CD8-positive, alpha-beta memory T cell (primary cell): ENCODE measurements at places on chromosomes 5 and 9.

DNA sequence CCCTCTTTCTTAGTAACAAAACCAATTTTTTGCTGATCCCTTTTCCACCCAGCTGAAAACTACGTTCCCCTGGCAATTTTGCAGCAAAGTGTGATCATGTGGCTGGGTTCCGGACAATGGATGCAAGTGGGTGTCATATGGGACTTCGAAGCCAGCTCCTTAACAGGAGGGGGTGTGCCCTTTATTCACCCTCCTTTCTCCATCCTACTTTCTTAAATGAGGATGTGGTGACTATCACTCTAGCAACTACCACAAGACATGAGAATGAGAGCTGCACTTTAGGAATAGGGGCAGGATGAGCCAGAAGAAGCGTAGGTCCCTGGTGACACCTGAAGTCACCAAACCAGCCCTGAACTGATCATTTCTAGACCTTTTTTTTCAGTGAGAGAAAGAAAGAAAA is 58.9 kb downstream of the IRF1 start:
- no peak for DNase-seq

- DNase-seq = no peak
Observed at GRCh38 chr9:76044266-76044819, 153.9 kb downstream of the PCSK5 start.

- DNase-seq = peak; percentile 42
Observed at GRCh38 chr9:72038890-72039410, 21.5 kb downstream of the C9orf57 start.

DNA sequence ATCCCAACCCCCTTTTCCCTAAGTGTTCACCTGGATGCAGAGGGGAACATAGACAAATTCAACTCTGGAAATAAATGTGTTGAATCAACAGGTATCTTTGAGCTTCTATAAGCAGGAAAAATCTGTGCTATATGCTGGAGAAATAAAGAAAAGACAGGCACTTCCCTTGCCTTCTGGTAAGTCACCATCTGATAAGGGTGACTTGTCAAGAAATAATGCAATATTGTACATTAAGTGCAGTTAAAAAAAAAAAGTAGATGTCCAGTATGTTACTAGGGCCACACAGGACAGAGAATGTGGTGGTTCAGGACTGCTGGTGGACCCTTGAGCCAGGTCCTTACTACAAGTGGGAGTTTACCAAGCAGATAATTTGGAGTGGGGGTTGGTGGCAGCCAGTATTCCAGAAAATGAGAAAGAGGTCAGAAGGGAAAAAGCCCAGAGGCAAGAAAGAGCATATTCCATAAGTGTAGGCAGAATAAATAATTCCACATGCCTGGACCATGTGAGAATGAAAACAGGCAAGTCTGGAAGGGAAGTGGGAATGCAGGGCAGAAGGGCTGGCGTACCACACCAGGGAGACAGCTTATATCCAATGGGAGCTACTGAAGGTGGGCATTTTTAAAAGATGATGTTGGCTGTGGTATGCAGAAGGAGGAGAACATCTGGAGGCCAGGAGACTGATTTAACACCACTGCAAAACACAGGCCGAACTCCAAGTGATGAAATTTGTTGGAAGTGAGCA is 209.9 kb downstream of the SEMA5A start:
- DNase-seq = no peak

- no peak for DNase-seq
Observed at GRCh38 chr9:31027678-31028077, 1356.8 kb upstream of the ACO1 start.

DNA sequence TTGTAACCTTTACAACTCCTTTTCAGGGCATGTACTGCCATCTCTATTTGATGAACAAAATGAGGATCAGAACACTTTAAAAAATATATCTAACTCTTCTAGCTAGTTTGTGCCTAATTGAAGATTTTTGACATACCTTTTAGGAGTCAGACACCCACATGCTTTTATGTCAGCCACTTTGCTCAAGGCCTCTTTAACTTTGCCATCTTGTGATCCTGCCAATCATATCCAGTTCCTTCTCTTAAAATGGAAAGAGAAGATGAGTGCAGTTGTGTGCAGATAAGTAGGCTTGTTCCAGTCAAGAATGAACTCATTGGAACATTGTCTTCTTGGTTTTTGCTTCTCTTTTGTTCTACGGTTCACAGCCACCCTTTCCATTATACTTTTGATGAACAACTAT is 425.6 kb upstream of the TNC start:
- DNase-seq = no peak

GRCh38 chr5:142939006-142939405 is 168.8 kb downstream of the ARHGAP26 start:
- no peak for DNase-seq

- DNase-seq = no peak
Observed at GRCh38 chr5:173020643-173021042, 35.5 kb upstream of the CREBRF start.

DNA sequence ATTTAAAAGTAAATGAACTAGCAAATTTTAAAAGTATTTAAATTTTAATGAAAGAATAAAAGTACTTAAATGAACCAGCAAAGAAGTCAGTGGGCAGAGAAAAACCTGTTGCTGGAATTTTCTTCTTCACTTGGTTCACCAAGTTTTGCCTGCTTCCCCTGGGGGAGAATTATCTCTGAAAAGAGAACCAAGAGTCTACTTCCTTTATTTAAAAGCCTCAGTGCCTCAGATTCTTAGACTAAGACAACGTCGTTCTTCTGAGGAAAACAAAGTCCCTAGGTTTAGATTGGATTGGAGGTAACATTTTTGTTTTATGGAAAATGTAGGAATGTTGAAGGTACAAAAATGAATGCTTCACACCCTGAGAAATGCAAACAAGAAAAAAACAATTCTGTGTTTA is 7.4 kb upstream of the KLF4 start:
- no peak for DNase-seq

DNA sequence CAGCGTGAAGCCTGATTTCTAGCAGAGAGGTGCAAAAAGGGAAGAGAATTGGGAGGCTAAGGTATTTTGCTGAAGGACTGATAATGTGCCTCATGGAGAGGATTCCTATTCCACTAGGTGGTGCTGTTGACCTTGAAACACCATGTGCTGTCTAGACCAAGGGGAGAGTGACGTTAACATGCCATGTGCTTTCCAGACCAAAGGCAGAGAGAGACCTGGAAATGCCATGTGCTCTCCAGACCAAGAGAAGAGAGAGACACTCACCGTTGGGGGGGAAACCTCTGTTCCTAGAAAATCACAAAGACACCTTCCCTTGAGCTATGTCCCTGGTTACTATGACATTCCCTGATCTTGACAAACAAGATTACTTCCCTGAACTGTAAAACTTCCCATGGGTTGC is 286.0 kb upstream of the TUSC1 start:
- no peak for DNase-seq

DNA sequence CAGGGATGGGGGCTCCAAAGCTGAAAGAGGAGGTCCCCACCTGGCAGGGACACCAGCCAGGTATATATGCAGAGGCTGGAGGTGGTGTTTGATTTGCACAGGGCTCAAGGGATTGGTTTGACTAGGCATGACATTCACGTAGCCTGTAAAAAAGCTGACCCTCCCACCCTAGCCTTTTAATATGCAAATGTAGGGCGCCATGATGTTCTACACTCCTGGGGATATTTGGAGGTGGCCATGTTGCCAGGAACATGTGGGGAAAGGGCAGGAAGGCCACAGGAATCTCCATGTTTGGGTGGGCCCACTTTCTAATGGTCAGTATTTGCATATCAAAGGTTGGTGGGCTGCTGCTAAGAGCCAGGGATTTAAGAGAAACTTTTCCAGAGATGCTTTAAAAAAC is 12.0 kb upstream of the THG1L start:
- DNase-seq = no peak

DNA sequence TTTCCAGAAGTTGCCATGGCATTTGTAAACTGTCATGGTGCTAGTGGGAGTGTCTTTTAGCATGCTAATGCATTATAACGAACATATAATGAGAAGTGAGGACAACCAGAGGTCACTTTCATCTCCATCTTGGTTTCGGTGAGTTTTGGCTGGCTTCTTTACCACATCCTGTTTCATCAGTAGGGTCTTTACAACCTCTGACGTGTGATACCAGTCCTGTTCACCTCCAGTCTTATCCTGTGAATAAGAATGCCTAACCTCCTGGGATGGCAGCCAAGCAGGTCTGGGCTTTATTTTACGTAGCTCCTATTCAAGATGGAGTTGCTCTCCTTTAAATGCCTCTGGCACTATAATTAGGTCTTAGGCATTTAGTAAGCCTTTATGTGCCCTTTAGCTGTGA is 20.4 kb upstream of the RFK start:
- no peak for DNase-seq

- no peak for DNase-seq
Observed at GRCh38 chr5:164073081-164073480, 567.7 kb downstream of the MAT2B start.

DNA sequence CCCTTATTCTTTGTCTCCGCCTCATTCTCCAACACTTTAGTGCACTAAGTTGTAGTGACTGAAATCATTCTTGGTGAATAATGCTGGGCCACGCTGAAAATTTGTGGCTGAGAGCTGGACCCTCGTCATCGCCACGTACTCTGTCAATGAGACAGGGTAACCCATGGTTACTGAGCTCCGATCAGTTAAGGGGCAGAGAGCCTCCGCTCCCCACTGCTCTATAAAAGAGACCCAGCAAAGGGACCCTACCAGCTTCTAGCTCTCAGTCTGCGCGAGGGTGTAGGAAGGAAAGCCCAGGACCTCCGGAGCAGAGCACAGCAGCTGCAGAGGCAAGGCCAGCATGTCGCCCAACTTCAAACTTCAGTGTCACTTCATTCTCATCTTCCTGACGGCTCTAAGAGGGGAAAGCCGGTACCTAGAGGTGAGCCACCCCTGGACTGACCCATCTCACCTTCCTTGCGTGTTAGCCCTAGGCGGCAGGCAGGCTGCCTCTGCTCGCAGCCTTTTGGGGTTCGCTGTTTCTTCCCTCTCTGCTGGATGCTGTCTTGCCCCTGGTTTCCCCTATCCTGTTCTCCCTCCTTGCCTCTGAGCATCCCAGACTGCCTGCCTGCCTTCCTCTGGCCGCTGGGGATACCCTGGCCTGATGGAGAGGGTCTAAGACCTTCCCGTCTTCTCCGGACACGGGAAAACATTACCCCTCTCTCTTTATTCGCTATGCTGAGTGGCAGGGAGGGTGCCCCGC is at the start of gene CRHBP:
Gene CRHBP, plus strand, starts transcription at position 251 of the 742 bp plus-strand sequence. Its CDS starts 90 bp downstream, at position 341.
- DNase-seq = no peak

GRCh38 chr5:14773588-14773987 is 98.0 kb downstream of the ANKH start:
- no peak for DNase-seq

GRCh38 chr9:125990186-125990792 is 243.1 kb downstream of the PBX3 start:
- DNase-seq = no peak

GRCh38 chr5:1437226-1437829 is 7.9 kb downstream of the SLC6A3 start:
- no peak for DNase-seq

- DNase-seq = no peak
Observed at GRCh38 chr5:124796495-124796894, 50.1 kb upstream of the ZNF608 start.

GRCh38 chr5:110545716-110546115 is 180.8 kb downstream of the TMEM232 start:
- no peak for DNase-seq

GRCh38 chr5:138760448-138761110 is 7.4 kb downstream of the CTNNA1 start:
- no peak for DNase-seq

- DNase-seq = no peak
Observed at GRCh38 chr5:17230808-17231525, 13.5 kb downstream of the BASP1 start.

GRCh38 chr5:146633323-146633764 is 117.4 kb upstream of the GPR151 start:
- no peak for DNase-seq

DNA sequence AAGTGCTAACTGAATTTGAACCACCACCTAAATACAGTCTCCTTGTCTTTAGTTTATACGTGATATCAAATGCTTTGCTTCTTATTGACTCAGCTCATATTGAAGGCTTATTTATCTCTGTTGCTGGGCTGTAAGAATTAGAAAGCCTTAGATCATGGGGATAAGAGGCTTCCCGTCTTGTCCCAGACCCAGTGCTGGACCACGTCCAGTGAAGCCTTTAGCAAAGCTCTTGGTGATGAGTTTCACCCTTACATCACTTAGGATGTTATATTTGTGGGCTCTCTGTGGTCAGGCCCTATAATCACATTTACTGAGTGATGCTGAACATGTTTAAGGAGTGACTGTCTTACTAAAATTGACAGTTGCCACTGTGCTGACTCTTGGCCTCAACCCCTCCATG is 11.2 kb downstream of the FAM240B start:
- DNase-seq = no peak

DNA sequence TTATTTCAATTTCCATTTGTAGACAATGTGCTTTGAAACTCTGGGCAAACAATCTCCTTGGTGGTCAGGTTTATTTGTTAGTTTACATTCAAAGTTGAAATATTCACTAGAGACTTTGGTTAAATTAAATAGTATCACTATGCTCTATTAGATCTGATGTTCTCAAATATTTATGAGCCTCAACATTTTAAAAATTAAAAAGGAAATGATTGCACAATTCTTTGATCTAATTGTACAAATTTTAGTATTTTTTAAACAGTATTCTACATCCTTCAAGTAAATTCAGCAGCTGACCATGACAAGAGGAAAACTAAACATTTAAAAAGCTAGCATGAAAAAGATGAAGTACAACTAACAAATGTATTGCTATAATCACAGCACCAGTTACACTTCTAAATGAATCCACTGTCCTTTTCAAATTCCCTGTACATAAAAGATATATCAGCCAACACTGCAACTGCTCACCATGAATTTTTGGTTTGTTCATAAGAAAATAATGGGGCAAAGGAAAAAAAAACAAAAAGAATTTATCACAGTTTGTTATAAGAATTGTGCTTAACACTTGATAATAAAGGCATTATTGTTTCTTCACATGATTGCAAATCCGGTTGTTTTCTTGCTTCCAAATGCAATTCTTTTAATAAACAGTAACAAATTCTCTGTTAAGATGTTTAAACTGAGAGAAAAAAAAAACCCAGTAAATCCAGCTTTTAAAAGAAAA is 10.7 kb downstream of the SETD9 start:
- DNase-seq = no peak

- DNase-seq = no peak
Observed at GRCh38 chr5:177232358-177232757, 71.2 kb downstream of the RAB24 start.

- no peak for DNase-seq
Observed at GRCh38 chr5:123364441-123365155, 58.6 kb downstream of the CEP120 start.

DNA sequence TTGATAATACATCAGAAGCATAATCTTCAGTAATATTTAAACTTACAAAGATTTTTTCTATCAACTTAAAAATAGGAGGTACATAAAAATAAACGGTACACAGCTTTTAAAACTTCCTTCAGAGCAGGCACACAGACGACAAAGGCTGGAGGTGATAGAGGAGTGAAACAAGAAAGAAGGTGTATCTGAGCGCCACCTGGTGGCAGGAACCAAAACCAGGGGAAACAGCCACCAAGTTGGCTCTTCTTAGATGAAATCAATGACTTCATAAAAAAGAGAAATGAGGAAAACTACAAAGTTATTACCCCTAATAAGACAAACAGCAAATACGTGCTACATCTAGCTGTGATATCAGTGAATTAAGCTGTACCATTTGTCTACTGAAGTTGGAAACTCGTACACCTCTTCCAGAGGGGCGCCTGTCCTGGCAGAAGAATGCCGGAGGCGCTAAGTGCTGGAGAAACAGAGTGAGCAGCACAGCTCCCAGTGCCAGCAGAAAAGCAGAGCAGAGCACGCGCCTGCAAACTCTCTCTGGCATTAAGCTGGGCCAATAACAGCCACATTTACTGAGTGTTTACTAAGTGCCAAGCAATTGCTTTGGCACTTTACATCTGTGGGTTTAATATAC is 85.9 kb downstream of the SETX start:
- DNase-seq = peak; percentile 52

- DNase-seq = no peak
Observed at GRCh38 chr9:1875921-1876448, 139.2 kb upstream of the SMARCA2 start.
